CD4-positive, CD25-positive, alpha-beta regulatory T cell (primary cell): ENCODE measurements at places on chromosomes 16 and 17. TPM values are rescaled to one million over a fixed set of nuclear protein-coding genes. Genes with fewer than 3 reads are reported as not detected.
A peak's percentile ranks its signal among the peaks of the same experiment; 100 is the strongest.

SLC12A3 gene
- total RNA-seq: not detected

ITGA3 gene
- total RNA-seq: 14.4 TPM

SDR42E2 gene
- 3.5 TPM for total RNA-seq

DPEP3 gene
- total RNA-seq: 0.44 TPM

KRTAP2-1 gene
- total RNA-seq: not detected

PTX4 gene
- total RNA-seq: not detected

KRT33B gene
- total RNA-seq: not detected

- peak; percentile 54 for DNase-seq
Observed at GRCh38 chr17:75844530-75845057, 390 bp upstream of the UNC13D start.

GRCh38 chr16:10752843-10753523 lies 9.3 kb downstream of the NUBP1 start:
- no peak for DNase-seq

DNA sequence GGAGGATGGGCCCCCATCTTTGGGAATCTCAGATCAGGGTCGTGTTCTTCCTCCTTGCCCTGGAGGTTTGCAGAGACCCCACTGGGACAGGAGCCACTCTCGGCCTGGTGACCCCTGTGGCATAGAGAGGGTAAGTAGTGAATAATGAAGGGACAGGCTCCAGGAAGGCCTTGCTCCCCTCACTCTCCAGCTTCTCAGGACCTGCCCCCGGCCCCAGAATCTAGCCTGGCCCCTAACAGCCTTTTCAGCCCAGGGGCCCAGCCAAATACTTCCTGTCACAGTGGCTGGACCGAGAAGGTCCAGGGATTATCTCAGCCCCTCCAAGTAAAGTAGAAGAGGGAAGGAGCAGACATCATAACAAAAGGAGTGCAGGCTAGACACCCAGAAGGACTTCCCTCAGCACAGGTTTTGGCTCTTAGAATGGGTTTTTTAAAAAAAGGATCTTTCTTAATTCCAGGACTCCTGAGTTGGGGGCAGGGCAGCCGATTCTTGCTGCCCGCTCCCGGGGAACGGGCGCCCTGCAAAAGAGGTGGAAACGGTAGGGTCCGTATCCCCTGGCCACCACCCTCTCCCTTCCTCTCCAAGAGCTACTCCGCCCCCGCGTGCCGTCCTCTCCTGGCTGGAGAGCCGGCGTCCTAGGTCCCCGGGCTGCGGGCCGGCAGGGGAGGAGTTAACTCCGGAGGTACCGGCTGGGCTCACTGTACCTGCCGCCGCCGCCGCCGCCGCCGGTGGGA lies 559 bp upstream of the NXPH3 start:
- DNase-seq: no peak

DNA sequence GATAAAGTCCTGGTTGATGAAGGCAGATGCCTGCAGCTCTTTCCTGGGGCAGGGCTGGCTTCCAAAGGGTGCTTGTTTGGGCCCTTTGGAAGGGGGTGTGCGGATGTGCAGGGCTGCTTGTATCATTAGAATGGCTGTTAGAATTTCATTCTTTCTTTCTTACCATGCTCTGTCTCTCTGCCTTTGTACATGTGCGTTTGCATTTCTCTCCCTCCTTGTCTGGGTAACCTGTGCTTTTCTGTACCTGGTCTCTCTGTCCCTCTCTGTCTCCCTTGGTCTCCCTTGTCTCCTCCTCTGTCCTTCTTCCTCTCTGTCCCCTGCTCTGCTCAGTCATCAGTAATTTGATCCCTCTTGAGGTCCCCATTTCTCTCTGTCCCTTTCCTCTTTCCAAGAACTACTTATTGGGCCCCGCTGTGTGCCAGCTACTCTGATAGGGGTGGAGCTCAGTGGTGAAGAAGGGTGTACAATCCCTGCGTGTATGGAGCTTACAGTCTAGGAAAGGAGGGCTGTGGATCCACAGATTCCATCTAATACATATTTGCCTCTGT lies 69.3 kb downstream of the PLCG2 start:
- no peak for DNase-seq

DNA sequence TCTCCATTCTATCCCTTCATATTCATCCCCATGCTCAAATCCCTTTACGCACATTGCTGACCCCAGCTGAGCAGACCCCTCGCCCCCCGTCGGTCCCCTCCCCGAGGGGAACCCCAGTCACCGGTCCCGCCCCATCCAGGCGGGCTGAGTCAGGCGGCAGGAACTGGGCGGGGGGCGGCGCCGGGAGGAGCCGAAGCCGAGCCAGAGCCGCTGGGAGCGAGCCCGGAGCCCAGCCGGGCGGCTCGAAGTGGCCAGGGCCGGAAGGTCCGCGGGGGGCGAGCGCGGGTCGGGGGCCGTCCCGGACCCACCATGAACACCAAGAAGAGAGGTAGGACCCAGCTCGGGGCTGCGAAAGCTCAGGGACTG lies 8.6 kb downstream of the RIPOR1 start:
- DNase-seq: no peak

DNA sequence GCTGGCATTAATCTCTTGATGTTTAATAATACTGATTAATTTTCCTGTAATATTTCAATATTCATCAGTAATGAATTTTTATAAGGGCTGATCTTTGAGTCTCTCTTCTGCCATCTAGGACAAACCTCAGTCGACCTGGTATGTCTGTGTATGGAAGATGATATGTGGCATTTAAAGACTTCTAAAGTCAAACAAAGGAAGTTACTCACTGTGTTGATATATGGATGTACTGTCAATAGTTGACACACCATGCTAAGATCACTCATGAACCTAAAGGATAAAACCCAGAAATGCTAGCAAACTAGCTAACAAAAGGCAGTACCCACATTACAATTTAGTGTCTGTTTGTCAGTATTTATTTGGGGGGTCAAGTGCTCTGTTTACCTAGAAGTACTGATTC lies 380.7 kb upstream of the GOT2 start:
- DNase-seq: no peak
